ENCODE measurements at places on chromosomes 13 and 19. TPM values are rescaled to one million over a fixed set of nuclear protein-coding genes. Genes with fewer than 3 reads are reported as not detected.

WDR87 gene
- not detected for total RNA-seq

NTN5 gene
- 0.14 TPM for total RNA-seq

SYCN gene
- total RNA-seq, result not detected

LPAR6 gene
- total RNA-seq, result 14.8 TPM

RPL21 gene
- total RNA-seq, result 782 TPM

ERVK3-1 gene
- total RNA-seq, result 21.7 TPM

ADM5 gene
- total RNA-seq, result 0.84 TPM

GRCh38 chr13:44818428-44818827, 170.8 kb downstream of the NUFIP1 start:
- no peak for DNase-seq

DNA sequence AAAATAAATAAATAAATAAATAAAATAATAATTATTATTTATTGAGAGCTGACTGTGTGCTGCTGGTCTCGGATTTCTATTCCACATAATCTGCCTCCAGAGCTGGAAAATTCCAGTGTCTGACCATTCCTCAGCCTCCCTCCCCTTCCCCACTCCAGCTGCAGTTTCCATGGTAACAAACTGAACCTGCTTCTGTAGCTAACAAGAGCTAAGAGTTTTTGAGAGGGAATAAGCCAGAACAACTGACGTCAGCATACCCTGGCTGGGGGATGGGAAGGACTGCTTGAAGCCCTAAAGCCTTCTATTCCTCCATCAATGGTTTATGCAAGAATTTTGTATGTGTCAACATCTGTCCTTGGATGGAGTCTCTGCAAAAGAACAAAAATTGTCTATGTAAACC, 26.0 kb upstream of the PEG3 start:
- no peak for DNase-seq

DNA sequence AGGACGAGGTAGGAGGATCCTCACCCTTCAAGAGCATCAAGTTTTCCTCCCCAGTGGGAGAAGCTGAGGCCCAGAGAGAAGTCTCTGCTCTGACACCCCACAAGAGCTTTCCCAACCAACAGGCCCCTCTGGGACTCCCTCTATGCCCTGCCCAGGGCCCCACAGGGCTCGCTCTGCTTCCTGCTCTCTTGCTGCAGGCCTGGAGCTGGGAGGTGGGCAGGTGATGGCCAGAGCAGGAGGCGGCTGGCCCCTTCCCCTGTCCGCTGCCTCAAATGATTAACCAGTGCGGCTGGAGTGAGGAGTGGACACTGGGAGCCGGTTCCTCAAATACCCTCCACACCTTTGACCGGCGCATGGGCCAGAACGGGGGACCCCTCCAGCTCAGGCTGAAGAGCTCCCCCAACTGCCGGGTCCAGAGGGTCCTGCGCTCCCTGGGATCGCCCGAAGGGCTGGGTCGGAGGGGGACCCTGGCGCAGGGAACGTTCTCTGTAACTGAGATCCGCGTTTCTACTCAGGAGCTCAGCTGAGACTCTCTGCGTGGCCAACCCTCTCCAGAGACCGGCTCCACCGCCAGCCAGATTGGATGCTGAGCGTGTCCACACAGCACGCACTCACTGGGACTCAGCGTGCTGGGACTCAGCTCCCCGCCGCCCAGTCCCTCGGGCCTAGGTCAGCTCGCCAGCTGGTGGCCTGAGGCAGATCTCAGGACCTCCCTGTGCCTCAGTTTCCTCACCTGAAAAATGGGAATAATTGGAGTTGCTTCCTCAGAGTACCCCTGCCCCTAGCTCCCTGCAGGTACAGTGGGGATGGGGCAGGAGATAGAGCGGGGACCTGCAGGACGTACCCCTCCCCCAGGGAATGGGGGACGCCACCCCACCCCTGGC, 6.7 kb upstream of the ONECUT3 start:
- no peak for DNase-seq

DNA sequence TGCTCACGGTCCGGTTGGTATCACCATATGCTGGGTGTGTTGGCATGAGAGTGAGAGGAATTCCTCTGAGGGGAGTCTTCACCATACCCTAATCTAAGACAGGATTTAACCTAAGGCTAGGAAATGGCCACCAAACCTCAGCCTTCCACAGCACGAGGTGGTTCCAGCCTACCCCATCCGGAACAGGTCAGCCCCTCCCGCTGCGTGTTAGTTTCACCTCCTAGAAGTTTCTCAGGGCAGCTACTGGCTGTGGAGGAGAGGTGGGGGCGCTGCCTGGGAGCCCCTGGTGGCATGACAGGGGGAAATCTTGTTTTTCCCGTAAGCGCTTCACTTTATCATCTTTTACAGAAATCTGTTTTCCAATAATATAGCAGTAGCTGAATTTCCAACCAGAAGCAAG, 55.1 kb downstream of the RGCC start:
- no peak for DNase-seq

DNA sequence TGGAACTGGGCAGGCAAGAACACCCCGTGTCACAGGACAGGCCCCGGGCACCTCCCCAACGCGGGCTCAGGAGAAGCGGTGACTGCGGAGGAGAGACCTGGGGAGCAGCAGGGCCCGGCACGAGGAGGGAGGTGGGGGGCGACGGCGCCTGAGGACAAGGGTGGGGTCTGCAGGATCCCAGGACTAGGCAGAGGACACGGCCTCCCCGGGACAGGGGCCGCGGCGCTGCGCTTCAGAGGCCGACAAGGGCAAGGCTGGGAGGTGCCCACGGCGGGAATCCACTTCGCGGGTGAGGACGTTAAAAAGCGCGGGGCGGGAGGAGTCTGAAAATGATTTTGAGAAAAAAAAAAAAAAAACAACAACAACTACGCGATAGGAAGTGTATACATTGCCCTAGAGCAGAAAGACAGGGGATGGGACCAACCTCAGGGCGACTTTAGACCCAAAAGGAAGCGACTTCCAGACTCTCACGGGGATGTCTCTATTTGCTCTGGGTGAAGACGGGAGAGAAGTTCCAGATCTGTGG, 44.9 kb downstream of the ZNF611 start:
- DNase-seq, result peak; percentile 72

DNA sequence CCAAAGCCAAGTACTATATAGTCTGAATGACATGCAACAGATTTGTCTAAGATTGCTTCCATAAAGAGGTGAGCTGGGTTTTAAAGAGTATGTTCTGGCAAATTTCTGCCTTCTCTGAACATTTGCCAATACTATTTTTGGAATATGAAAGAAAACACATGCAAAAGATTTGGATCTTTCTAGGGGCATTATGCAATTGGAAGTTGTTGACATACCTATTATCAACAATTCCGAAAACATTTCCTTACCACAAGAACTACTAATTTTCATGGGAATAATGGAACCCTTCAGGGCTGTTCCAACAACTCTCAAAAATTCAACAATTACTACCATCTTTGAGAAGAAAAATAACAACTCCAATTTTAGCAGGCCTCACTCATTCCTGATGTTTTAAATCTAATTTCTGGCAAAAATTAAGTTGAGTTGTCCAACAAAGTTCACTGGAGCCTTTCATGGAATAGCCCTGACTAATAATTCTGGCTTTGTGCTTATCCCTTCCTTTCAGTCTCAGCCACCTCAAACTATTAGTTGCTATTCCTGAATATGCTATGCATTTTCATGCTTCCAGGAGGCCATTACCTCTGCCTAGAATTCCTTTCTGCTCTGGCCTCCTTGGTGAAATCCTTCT, 250.0 kb downstream of the RGCC start:
- no peak for DNase-seq

DNA sequence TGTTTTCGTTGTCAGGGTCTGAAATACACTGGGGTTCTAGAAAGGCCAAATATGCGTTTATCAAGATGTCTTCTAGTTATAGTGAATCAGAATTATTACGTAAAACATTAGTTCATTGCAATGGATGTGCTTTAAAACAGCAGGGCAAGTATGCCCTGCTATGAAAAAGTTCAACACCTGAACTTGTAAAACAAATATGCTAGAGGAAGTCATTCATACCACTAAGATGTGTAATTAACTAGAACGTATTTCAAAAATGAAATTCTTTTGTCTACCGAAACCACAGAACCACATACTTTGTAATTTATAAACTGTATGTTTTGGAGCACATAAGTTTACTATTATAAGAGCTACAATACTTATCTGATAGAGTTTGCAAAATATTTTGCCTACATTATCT, 266.2 kb downstream of the KCTD12 start:
- no peak for DNase-seq

DNA sequence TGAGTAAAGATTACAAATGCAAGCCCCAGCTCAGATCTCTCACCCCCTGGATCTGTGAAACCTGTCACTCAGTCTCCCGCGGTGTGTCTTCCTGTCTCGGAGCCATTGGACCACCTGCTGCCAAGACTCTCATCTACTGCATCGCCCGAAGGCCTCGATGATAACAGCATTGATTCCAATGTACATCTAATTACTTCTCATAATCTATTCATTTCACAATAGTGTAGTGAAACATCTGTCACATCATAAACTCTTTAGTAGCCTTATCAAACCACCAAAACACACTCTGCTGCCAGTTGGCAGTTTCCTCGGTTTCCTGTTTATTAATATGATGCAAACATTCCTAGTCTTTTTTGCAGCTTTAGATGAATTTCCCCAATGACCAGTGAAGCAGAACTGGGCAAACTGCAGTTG, 220.3 kb downstream of the POU4F1 start:
- DNase-seq, result no peak

DNA sequence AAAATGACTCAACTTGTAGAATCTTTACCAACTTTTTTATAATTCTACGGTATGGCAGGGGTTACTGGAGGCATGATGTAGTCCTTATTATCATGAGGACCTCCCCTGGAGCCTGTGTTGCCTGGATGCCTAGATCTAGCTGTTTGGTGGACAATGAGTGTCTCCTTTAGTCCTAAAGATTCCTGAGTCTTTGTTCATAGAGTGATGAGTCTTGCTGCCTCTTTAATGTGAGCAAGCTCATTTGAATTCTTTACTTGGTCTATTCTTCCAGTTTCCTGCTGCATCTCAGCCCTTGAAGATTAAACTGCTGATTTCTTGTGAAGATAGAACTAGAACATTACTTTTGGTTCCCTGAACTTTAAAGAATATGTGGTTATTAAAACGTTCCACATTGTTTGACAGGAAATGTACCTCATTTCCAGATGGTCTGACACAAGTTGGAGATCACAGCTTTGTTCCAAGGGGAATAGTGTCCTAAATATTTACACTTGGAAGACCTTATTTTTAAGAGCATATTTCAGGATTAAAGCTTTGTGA, 51.9 kb downstream of the SLAIN1 start:
- DNase-seq, result no peak

- DNase-seq, result no peak
Measured at GRCh38 chr19:47623151-47623920, 14.4 kb downstream of the BICRA start.

GRCh38 chr19:940591-941291, 14.9 kb downstream of the ARID3A start:
- peak; percentile 91 for DNase-seq

DNA sequence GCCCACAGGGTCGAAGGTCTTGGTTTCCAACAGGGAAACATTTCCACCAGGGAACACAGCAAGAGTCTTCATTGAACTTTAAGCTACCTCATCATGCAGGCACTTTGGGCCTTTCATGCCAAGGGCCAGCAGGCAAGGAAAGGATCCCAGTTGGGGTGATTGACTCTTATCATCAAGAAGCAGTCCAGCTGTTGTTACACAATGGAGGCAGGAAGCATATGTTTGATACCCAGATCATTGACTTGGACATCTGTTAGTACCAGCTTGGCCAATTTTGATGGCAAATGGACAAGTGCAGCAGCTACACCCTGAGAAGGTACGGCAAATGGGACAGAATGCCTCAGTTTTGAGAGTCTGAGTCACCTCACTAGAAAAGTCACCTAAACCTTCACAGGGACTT, 10.9 kb upstream of the RCBTB1 start:
- no peak for DNase-seq

DNA sequence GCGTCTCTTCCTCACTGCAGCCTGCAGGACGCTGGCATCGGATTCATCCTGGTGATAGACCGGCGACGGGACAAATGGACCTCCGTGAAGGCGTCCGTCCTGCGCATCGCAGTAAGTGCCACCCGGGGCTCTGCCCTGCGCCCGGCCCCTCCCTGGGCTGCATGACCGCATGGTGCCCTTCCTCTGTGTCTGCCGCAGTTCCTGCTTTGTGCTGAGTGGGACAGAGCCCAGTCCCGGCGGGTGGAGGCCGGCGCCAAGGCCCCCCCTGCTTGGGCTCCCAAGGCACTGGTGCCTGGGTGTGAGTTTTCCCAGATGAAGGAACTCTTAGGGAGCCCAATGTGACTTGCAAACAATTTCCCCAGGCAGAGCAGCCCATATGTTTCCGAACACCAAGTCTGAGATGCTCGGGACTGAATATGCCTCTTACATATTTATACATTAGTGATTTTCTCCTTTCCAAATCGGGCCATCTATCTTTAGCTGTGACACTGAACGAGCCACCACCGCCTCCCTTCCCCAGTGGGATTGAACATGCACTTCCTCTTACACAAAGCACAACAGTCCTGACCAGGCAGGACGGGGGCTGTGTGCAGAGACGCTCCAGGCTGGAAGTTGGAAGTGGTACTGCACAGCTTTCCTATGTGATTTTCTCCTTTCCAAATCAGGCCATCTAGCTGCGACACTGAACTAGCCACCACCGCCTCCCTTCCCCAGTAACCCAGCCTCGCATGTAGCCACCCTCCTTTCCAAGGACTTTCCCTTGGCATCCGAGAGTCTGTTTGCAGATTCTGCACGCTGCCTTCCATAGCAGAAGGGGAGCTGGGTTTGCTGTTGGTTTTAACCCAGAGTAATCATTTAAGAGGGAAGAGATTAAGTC, 60.1 kb upstream of the F7 start:
- peak; percentile 69 for DNase-seq

DNA sequence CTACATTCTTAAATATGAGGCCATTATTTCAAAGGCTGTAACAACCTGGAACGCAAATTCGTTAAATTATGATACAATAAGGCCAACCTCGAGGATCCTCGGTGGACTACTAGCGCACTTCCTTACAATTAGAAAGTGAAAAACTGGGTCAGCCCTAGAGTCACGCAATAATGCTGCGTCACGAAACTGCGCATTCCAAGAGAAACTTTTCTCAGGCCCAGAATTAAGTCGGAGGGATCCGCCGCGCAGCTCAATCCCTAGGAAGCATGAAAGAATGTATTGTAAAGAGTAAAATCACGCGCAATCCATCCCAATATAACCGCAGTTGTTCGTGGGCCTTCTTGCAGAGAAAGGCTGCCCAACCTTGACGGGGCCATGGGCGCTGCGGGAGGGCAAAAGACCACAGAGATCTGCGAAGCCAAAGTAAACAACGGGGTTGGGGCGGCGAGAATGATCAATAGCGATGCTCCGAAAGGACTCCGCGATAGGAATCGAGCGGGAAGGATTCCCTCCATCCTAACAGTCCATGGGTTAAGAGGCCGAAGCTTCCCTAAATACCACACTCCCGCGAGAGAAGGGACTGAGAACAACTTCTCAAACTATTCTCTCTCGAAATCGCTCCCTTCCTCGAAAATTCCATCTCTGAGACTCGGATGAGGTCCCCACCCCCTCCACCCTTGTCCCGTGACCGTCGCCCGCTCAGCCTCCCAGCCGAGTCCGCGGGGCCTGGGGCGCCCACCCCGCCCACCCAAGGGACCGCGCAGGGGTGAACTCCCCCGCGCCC, 564 bp downstream of the SPART start:
- DNase-seq, result peak; percentile 68

All from Right ventricle myocardium inferior (tissue), 1 donor.